NCI-H774 (cell line): ENCODE measurements at places on chromosomes 3 and 15.
A peak's percentile ranks its signal among the peaks of the same experiment; 100 is the strongest.

GRCh38 chr3:41502481-41502880 is 303.2 kb downstream of the CTNNB1 start:
- no peak for DNase-seq

DNA sequence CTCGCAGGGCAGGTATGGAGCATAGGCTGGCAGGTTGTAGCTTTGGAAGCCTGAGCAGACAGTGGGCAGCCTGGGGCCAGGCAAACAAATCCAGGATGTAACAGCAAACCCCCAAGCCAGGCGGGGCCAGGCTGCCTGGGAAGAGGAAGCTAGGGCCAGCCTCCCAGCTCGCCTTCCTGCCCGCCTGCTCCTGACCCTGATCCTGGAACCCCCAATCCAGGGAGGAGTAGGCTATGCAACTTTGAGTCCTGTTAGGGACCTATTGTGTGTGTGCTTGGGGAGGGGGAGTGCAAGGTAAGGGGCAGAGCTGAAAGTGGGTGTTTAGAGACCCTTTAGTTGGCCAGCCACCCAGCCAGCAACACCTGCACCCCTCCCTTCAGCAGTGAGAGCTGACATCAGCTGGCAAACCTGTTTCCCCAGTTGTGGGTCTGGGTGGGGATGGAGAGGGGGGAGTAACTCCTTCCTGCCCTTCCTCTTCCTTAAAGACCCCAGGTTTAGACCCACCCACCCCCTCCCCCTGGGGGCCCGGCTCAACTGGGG is 2.5 kb downstream of the NBEAL2 start:
- DNase-seq = no peak

DNA sequence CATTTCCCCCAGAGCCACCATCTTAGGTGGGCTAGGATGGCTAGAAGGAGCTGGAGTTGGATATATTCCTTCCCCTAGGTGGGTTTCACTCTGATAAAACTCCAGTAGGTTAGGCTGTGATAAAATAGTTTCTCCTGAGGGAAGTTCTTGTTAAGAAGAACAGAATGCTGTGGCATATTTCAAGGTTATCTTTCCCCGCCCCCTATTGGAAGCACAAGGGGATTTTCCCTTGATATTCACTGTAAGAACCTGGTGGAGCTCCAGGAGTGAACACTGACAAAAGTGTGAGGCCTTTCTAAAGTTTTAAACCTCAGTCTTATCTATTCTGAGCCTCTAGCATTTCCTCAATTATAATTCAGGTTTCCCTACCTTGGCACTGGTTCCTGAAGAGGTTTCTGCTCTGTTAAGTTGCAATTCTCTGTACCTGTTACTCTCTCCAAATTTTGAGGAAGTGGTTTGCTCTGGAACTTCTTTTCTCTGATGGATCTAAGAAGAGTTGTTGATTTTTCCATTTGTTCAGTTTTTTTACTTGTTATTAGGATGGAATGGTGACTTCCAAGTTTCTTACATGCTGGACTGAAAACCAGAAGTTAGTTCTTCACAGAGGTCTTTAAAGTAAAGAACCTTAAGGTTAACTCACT is 113.5 kb downstream of the GMPS start:
- no peak for DNase-seq

DNA sequence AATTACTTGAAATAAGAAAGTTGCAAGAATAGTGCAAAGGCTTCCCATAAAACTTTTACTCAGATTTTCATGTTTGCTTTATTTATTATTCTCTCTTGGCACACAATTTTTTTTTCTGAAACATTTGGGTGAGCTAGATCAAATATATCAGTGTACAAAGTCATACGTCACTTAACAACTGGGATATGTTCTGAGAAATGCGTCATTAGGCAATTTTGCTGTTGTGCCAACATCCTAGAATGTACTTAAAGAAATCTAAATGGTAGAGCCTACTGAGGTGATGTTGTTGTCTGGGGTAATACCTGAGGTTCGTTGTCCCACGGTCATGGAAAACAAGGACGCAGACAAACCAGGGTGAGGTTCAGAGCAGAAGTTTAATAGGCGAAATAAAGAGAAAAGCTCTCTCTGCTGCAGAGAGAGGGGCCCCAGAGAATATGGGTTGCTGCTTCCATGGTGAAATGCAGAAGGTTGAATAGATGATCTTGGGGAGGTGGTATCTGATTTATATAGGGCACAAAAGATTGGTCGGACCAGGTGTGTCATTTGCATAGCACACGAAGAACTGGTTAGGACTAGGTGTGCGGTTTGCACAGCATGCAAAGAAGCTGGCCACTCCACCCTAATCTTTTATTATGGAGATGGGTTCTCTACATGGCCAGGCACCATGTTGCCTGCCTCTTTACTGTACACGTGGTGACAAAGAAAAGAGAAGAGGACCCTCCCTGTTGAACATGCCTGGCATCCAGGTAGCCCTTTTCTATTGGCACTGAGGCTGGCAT is 8.8 kb upstream of the GRAMD1C start:
- no peak for DNase-seq

DNA sequence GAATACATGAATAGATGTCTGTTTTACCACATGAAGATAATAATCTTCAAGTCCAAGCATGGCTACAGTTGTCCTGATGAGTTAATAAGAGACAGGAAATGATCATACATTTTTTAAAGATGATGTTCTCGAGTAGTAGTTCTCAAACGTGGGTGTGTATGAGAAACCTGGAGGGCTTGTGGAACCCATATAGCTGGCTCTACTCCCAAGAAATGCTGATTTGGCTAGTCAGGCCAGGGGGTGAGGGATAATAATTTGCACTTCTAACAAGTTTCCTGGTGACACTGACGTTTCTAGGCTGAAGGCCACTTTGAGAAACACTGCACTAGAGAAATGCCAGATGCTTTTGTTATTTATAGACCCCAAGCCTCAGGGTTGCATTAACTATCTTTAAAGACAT is 37.0 kb downstream of the ROPN1B start:
- no peak for DNase-seq

DNA sequence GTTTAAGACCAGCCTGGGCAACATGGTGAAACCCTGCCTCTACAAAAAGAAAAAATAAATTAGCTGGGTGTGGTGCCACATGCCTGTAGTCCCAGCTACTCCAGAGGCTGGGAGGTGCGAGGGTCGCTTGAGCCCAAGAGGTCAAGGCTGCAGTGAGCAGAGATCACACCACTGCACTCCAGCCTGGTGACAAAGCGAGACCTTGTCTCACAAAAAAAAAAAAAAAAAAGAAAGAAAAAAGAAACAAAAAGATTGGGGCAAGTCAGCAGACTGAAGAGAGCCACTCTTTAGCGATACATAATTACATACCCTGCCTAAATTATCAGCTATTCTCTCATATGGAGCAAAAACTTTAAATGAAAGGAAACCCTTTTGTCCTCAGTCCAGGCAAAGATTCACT is 53.6 kb upstream of the MAP3K13 start:
- no peak for DNase-seq

GRCh38 chr3:50050361-50050760 is 38.4 kb upstream of the RBM5 start:
- DNase-seq = no peak

DNA sequence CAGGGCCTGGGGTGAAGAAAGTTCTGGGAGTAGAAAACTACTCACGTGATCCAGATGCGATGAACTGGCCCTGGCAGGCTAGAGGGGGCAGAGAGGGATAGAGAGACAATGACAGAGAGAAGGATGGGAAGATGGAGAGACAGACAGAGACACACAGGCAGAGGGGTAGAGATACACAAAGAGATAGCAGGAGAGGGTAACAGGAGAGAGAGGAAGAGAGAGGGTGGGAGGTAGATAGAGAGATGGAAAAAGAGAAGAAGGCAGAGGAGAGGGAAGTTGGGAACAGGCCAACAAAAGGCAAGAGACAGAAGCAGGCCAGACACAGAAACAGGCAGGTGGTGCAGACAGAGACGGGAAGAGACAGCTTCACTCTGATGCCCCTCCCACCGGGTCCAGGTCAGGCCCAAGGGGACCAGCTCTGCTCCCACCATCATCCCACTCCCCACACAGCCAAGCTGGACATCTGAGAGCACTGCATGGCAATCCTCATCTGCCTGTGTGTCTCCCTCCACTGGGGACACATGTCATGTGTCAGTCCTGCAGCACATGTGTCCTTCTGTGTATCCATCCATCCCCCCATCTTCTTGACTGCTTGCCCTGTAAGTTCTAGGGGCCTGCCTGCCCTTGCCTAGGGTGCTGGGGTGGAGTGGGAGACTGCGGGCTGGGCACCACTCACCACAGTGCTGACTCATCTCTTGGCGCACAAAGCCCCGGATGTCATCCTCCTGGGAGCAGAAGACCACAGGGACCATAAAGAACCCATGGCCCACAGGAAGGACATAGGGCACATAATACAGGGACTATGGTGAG is 2.2 kb upstream of the UCN2 start:
- no peak for DNase-seq

GRCh38 chr3:23252122-23252521 is 49.0 kb downstream of the UBE2E2 start:
- no peak for DNase-seq

GRCh38 chr15:74402873-74403587 is 30.7 kb downstream of the SEMA7A start:
- DNase-seq = no peak

DNA sequence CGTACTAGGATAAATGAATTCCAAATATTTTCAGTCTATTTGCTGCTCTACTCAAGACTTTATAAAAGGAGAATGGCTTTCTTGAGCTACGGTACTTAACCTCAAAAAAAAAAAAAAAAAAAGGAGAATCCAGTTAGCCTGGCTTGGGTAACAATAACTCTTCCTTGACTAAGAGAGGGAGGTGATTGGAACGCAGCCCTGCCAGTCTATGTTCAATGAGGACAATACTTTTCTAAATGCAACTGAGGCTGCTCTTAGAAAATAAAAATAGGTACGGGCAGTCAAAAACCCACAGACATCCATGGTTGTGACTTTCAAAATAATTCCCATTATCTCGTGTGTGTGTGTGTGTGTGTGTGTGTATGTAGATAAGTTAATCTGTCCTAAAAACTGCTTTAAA is 661.7 kb upstream of the NAALADL2 start:
- DNase-seq = no peak

DNA sequence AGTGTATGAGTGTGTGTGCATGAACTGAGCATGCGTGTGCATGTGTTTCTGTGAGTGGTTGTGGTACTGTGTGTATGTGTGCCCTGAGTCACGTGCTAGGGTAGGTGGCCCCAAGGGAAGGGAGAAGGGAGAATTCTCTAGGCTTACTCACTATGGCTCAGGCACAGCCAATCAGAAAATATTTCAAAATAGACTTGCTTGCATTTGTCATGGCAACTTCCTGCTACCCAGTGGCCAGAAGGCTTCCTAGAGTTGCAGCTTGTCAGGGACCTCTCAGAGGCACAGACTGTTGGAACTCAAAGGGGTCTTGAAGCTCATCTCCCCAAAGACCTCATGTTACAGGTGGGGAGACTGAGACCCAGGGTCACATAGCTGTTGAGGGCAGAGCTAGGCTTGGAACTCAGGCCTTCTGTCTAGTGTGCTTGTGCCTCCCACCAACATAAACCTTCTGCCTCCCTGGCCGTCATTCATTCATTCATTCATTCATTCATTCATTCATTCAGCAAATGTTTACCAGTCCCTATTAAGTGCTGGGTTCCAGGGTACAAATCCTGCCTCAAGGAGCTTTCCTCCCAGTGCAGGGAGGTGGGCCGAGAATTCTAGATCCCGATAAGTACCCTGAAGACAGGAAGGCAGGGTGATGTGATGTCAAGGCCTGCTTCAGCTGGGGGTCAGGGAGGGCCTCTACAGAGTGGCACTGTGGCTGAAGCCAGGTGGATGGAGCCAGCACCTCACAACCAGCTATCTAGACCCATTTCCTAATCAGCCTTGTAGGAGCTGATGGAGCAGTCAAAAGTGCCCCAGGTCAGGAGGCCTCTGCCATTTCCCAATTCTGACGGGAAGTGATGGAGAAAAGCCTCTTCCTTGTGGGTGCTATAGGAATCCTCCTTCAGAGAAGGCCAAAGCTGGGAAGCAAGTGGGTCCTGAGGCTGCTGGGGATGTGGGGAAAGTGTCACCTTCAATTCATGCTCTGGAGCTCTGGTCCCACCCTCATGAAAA is 10.9 kb upstream of the RFT1 start:
- DNase-seq = no peak

- DNase-seq = no peak
Measured at GRCh38 chr15:47485419-47485818, 231.9 kb upstream of the SEMA6D start.

DNA sequence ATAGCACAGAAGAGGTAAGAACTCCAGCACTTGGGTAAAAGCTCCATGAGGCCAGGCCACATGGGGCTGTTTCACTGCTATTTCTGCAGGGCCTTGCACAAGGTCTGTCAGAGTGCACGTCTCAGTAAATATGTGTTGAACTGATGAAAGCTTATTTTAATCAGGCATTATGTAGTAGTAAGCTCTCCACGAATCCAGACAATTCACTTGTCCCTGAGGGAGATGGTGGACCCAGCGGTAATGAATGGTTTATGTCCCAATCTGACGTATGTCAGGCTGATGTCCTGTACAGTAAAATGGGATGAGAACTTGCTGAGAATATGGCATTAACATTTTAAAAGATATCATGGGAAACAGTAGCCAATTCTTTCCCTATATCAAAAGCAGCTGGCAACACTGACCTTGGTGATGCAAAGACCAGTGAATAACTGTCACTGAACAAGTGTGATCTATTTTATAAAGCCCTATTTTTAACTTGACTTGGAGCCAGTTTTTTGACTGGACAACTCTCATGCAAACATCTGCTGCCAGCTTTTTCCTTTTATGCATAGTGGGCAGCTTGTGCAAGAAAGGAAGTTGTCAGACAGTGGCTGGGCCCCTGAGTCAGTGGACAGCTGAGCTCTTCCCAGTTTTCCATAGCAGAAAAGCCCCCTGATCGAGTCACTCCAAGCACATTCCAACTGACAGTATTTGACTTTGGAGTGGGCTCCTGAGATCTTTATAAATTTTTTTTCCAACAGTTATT is 519.8 kb upstream of the MDFIC2 start:
- DNase-seq = no peak

DNA sequence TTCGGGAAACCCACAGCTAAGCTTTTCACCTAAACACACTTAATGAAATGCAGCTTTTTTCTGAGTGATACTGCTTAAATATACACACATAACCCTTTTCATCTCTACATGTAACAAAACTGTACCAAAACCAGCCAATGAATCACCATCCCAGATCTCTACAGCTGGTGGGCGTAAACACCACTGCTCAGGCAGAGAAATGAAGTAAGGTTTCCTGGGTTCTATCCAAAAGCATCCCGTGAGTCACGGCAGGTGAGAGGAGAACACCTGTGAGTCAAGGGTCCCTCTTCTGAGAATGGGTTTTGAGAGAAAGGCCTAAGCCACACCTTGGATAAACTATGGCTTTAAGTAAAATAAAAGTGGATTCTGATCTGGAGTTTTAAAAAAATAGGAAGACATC is 2.6 kb downstream of the CLDN1 start:
- DNase-seq = peak; percentile 43

GRCh38 chr15:67196222-67196621 is 58.2 kb downstream of the AAGAB start:
- DNase-seq = no peak
